ENCODE measurements at places on chromosomes 12 and 14.

- DNase-seq, result no peak
These were observed 9.8 kb downstream of the DHRS1 start for GRCh38 chr14:24289649-24290280.

- no peak for DNase-seq
These were observed 32.1 kb upstream of the FRMD6 start for GRCh38 chr14:51619561-51619960.

GRCh38 chr14:87767567-87767901 is 225.4 kb downstream of the GALC start:
- no peak for DNase-seq

DNA sequence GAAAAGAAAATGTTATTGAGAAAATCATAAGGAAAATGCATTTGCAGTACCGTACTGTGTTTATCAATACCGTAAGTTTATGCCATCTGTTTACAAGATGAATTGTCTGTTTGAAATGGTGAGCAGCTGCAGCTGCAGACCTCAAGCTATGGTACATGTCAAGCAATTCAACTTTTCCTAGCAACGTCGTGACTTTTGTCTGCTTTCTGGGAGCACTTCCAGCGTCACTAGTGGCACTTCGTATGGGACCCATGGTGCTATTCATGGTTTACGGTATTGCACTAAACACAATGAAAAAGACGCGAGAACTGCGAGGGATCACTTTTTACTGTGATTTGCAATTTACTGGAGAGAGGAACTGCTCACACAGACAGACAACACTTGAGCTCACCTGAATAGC is 160.8 kb downstream of the UNC79 start:
- no peak for DNase-seq

GRCh38 chr12:47139000-47139681 is 59.4 kb upstream of the AMIGO2 start:
- no peak for DNase-seq

DNA sequence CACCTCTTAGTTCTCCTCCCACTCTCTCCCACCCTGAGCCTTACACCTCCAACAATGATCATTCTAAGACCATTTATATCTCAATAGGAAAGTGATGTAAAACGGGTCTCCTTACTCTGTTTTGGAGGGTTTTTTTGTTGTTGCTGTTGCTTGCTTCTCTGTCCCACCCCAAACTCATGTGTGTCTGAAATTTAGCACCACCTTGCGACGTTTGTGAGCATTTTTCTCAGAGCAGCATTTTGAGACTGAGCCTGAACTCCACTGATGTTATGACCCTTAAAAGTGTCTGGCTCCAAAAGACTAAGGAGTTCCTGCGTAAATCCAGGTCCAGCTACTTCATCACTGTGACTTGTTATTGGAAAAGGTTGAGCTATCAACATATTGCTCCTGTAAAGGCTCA is 155.0 kb downstream of the DAD1 start:
- DNase-seq, result no peak
